Right ventricle myocardium superior (tissue), 1 donor: ENCODE measurements at places on chromosomes 12 and 14. TPM values are rescaled to one million over a fixed set of nuclear protein-coding genes. Genes with fewer than 3 reads are reported as not detected.

IL22 gene
- not detected for total RNA-seq

GRCh38 chr12:89236237-89236636 is 116.1 kb downstream of the DUSP6 start:
- DNase-seq = no peak

GRCh38 chr12:93191956-93192355 is 185.8 kb upstream of the NUDT4 start:
- no peak for DNase-seq

GRCh38 chr14:88312257-88312656 is 10.8 kb downstream of the KCNK10 start:
- DNase-seq = no peak

GRCh38 chr14:93319494-93319893 is 13.3 kb downstream of the BTBD7 start:
- DNase-seq = no peak

DNA sequence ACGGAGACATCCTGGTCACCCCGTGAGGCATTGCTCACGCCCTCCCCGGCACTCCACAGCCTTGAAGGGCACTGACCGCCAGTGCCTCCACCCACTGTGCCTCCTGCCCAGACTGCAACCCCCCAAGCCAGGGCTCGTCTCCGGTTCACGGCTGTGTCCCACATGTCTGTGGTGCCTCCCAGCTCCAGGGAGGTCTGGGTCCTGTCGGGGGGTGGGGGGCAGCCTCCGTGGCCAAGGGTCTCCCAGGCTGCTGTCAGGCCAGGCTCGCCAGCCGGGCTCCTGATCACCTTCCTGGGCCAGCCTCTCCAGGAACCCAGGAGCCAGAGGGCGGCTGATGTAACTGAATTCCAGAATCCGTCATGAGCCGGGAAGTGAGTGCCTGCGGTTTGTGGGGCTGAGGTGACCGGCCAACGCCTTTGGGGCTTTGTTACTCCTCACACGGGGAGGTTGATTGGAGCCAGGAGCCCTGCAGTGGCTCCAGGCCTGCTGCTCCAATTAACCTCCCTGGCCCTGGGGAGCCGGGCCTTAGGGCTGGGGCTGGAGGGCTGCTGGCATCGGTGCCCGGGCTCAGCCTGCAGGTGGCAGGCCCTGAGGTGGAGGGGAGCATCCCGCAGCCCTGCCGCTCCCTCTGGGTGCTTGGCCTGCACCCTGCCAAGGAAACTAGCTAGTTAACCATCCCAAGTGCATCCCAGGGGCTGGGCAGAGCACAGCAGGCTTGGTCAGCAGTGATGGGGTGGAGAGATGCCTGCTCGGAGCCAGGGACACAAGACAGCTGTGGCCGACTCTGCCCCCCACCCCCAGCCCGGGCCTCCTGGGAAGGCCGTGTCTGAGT is 36.4 kb upstream of the FBRSL1 start:
- no peak for DNase-seq

DNA sequence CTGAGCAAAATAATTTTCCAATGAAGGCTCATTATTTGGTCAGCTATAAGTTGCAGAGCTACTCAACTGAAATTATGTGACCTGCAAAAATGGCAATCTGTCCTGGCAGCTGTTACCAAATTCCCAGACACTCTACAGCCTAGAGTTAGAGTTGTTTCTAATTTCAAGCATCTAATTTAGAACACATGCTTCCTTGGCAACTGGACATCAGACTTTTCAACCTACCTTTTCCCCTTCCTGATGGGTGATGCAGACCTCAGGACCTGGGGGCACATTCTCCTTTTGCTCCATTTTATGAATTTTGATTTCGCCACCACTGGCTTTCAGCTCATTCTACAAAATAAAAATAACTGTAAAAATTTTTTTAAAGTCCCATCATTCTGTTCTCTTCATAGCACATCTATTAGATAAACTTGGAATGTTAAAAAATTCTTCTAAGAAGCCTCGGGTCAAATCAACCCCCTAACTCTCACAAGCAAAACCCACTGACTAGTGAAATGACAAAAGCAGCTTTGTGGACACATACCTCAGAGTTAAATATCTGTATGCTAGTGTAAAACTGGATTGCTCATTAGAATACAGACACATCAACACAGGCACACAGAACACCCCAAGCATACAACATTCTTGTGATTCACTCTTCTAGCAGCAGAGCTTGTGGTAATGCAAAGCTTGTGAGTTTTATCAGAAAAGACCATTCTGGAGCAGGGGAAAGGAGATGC is 33.5 kb upstream of the CERS5 start:
- no peak for DNase-seq

GRCh38 chr14:90894241-90894640 is 78.0 kb upstream of the TTC7B start:
- no peak for DNase-seq

GRCh38 chr12:31804185-31804504 is 75.3 kb upstream of the AMN1 start:
- no peak for DNase-seq

- peak; percentile 50 for DNase-seq
Observed at GRCh38 chr14:103385929-103386712, 906 bp downstream of the MARK3 start.

- DNase-seq = no peak
Observed at GRCh38 chr14:29148221-29148620, 381.6 kb downstream of the FOXG1 start.

DNA sequence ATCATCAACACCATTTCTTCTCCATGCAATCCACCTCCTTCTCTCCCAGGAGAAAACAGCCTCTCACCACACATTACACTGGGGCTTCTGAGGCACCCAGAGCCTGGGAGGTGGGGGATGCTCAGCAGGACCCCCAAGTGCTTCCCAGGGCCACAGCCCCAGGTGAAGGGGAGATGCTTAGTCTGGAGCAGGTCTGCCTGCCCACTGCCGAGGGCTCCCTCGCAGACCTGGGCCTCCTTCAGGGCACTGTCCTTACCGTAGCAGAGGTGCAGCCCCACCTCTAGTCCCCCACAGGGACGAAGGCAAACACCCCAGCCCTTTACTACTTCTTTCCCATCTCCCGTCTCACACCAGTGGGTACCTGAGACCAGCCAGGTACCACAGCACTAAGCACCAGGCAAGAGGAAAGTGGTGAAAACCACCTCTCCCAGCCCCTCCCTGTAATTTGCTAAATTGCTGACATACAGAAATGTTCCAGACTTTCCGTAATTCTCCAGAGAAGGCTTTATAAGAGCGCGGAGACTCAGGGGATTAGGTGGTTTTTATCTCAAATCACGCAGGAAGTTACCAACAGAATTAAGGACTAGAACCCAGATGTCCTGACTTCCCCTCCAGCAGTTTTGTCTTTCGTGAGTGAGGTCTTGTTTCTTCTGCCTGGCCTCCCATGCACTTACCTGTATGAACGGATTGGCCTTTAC is 59.0 kb downstream of the PLEKHG3 start:
- no peak for DNase-seq

- peak; percentile 81 for DNase-seq
Observed at GRCh38 chr12:62934799-62935674, at the start of gene PPM1H. PPM1H (minus strand) TSS chr12:62935150; CDS start chr12:62934736, 414 bp downstream.

DNA sequence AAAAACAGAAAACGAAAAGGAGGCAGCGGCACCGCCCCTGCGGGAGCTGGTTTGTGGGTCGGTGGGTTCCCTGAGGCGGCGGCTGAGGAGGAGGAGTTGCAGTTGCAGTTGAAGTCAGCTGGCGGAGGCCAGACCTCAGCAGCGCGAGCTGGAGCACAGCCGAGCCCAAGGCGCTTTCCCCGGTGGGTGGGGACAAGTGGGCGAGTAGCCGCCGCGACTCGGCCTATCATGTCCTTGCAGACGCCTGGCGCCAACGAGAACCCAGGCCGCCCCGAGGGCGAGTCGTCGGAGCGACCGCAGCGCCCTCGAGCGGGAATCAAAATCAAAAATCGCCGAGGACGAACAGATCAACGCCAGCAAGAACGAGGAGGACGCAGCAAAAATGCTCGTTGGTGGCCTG is 12.7 kb upstream of the CLEC1A start:
- DNase-seq = no peak

DNA sequence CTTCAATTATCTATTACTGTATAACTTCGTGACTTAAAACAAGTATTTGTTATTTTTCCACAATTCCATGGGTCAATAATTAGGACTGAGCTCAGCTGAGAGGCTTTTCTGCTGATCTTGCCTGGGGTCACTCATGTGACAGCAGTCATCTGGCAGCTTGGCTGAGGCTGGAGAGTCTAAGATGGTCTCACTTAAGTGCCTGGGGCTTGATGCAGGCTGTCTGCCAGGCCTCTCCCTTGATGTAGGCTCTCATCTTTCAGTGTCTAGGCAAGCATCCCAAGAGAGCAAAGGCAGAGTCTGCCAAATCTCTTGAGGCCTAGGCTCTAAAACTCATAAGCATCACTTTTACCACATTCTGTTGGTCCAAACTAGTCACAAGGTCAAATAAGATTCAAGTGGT is 93.2 kb downstream of the NKX2-1 start:
- no peak for DNase-seq
